Cardiac septum (tissue), 1 donor: ENCODE measurements at places on chromosomes 5 and 9. TPM values are rescaled to one million over a fixed set of nuclear protein-coding genes. Genes with fewer than 3 reads are reported as not detected.
A peak's percentile ranks its signal among the peaks of the same experiment; 100 is the strongest.

DNA sequence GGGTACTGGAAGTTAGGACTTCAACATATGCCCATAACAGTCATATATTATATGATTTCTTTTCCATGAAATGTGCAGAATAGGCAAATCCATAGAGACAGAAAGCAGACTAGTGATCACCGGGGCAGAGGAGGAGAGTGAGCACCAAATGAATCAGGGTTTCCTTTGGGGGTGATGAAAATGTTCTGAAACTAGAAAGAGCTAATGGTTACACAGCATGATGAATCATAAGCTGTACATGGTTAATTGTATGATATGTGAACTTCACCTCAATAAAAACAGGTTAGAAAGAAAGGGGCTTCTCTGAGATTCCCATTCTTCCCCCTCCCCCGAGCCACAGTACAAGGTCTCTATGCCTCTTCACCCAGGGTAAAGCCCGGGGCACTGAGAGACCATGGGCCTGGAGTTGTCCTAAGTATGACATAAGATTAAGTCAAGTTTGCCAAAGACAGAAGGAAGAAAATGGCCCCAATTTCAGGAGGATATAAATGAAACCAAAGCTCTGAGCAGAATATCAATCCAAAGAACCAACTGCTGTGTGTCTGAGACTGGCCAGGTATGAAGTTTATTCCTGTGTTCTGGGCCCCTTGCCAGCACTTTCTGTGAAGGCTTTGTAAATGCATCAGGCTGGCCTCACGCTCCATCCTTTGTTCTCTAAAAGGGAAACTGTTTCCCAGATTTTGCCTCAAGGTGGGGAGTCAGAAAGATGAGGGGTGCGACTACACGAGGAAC is 243.8 kb downstream of the CDK5RAP2 start:
- DNase-seq = peak; percentile 6

Gene SPINK13
- total RNA-seq = not detected

- no peak for DNase-seq
These were observed 255.5 kb downstream of the TRIM32 start for GRCh38 chr9:116942593-116943061.

Gene C1QTNF2
- 1.3 TPM for total RNA-seq

GRCh38 chr5:159923008-159923407 is 6.7 kb downstream of the ADRA1B start:
- DNase-seq = no peak

Gene BARHL1
- not detected for total RNA-seq

DNA sequence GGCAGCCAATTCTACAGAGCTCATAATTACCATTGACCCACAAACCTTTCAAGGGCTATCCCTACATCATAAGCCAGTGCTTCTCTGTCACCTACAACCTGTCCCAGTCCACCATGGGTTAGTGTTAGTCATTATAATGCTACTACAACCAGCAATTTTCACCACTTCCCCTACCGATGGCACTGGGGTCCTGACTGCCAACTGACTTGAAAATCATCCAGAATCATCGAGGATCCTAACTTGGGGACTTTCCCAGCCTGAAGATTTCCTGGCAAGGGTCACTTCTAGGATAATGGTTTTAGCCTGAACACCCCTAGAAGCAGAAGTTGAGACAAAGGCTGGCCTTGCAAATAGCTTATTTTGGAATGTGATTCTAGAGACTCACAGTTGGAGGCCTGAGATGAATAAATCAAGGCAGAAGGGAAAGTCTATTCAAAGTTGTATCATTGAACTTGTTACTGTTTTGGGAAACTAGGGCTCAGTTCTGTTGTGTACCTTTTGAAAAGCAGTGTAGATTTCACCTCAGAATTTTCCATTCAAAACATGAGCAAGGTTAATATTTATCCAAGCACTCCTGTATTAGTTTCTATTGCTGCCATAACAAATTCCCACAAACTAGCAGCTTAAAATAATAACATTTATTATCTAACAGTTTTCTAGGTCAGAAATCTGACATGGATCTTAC is 633.0 kb downstream of the LRRC70 start:
- no peak for DNase-seq

DNA sequence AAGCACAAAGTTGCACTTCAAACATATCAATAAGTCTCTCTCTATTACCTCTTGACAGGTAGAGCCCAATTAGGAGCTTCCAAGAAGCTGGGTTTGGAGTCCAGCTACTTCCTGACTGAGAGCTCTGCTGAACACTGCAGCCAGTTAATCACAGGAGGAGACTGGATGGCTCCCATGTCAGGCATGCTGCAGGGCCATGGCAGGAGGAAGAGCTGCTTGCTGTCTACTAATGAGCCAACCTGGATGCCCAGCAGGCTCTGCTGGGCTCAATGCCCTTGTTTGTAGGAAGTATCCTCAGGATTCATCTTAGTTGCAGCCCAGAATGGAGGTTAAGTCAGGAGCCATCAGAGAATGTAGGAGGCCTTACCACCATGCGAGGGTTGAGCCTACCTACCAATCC is 91.9 kb downstream of the TMEM215 start:
- no peak for DNase-seq
